Stimulated activated CD8-positive, alpha-beta memory T cell treated with anti-CD3 and anti-CD28 coated beads, Interleukin-4, amount 100 ng/mL, for 1 hour (primary cell): ENCODE measurements at places on chromosomes 1 and 21.

- no peak for DNase-seq
These were observed 73.3 kb downstream of the LEPR start for GRCh38 chr1:65493802-65494201.

DNA sequence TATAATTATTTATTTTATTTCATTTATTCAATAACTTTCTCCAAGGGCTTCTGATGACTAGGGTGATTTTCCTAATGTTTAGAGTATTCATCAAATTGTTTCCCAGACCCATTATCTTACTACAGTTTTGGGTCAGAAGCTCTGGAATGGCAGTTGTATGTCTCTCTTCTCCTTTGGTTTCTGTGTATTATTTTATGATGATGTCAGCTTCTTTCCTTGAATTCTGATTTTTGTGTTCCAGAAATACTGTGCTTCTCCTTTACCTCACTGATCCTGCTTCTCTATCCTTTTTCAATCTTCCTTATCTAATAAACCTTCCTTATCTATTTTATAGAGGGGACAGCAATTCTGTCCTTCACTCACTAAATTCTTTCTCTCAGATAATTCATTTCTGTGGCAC lies 48.8 kb downstream of the LRRC8B start:
- no peak for DNase-seq

DNA sequence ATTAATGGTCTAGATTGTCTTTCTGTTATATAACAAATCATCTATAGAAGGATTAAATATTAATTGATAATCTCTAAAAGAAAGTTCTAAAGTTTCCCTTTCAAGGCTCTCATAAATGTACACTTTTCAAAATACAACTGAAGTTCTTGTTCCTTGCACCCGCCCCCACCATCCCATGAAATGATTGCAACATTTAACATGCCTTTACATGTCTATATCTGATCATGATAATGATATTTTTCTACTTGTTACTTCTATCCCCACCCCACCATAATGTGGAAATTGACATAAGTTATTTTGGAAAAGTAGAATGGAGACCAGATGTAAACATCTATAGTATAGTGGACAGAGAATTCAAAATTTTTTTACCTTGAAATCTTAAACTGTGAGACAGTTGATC lies 186.6 kb downstream of the NTNG1 start:
- no peak for DNase-seq

- no peak for DNase-seq
These were observed 46.1 kb upstream of the TRAPPC10 start for GRCh38 chr21:43965911-43966585.
